ENCODE measurements at places on chromosomes 5 and 9.
A peak's percentile ranks its signal among the peaks of the same experiment; 100 is the strongest.

GRCh38 chr5:167796672-167797071 lies 494.8 kb upstream of the WWC1 start:
- no peak for DNase-seq

DNA sequence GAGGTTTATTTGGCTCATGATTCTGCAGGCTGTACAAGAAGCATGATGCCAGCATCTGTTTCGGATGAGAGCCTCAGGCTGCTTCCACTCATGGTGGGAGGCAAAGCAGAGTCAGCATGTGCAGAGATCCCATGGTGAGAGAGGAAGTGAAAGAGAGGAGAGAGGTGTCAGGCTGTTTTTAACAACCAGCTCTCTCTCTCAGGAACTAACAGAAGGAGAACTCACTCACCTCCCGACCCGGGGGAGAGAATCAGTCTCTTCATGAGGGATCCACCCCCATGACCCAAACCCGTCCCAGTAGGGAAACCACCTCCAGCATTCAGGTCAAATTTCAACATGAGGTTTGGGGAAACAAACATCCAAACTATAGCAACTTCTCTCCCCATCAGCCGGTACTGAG lies 187.7 kb downstream of the ENC1 start:
- no peak for DNase-seq

DNA sequence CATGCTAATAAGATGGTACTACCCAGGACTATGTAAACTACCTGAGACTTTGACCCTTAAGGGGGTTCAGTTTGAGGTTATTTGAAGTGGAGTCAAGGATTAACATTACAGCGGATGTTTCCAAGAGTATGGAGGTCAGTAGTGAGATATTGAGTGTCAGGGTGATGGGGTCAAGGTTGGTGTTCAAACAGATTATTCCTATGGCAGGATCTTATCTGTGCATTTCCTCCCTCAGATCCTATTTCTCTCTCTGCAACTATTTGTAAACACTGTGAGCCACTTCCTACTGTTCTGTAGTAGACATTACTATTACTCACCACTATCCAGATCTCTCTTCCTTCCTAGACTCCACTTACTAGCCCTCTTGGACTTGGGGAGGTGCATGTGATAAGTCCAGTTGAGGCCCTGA lies 54.0 kb upstream of the STOM start:
- no peak for DNase-seq

DNA sequence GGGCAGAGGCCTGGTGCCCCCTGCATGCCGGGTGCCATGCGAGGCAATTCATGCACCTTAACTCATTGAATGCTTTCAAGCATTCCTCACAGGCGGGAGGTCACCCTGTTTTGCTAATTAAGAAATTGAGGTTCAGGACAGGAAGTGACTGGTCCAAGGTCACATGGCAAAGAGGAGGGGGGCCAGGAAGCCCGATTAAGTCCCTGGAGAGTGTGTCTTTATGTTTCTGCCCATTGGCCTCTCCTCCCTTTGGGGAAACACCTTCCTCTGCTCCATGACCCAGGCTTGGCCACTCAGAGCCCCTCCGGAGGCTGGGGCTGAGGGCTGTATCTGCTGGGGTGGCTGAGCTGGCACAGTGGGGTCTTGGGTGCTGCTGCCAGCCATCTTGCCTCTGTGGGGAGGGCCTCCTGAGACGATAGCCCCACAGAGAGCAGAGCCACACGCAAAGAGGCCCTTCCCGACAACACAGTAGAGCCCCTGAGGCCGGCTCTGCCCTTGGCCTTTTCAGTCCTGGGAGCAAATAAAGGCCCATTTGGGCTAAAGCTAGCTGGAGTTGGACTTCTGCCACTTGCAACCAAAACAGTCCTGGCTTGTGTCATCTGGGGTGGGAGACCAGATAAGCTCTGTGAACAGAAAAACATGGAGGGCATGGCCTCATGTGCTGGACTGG lies 90.8 kb upstream of the NEURL1B start:
- no peak for DNase-seq

GRCh38 chr5:120405923-120406322 lies 58.2 kb upstream of the PRR16 start:
- no peak for DNase-seq

DNA sequence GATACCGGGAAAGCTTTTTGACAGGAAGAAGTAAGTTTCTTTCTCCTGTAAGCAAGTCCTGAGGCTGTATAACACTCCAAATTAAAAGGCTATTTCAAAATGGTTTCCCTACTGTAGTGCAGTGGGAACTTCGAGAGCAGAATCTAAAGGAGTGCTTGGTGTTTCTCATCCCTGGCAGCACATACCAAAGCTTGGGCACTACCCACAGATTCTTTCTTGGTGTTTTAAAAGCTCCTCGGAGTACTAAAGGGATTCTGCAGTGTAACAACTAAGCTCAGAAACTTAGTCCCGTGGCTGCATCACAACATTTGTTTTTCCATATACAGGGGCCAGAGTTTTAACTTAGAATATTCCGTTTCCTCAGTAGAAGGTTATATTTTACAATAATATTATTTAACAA lies 5.6 kb upstream of the APC start:
- DNase-seq, result no peak

GRCh38 chr5:81779125-81779915 lies 28.4 kb upstream of the SSBP2 start:
- peak; percentile 1 for DNase-seq

DNA sequence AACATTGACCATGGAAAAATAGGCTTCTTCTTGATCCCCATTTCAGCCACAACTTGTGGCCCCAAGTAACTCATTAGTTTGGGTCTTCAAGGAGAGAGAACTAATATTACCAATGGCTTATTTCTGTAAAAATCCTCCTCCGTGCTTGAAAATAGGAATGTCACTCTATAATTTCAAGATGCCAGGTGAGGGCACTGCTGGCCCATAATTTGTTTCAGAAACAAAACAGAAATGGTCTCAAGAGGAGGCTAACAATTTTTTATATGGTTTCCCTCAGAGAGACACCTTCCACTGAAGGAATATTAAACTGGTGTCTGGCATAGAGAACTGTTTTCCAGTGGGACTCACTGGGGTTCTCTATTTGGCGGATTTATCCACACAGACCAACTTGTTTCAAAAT lies 437.0 kb upstream of the TRPC7 start:
- no peak for DNase-seq

- no peak for DNase-seq
These were observed 18.5 kb downstream of the FOCAD start for GRCh38 chr9:20702570-20702969.

GRCh38 chr9:105930011-105930627 lies 235.8 kb downstream of the TMEM38B start:
- no peak for DNase-seq

- DNase-seq, result no peak
These were observed 44.5 kb upstream of the C5orf47 start for GRCh38 chr5:173944511-173944910.

DNA sequence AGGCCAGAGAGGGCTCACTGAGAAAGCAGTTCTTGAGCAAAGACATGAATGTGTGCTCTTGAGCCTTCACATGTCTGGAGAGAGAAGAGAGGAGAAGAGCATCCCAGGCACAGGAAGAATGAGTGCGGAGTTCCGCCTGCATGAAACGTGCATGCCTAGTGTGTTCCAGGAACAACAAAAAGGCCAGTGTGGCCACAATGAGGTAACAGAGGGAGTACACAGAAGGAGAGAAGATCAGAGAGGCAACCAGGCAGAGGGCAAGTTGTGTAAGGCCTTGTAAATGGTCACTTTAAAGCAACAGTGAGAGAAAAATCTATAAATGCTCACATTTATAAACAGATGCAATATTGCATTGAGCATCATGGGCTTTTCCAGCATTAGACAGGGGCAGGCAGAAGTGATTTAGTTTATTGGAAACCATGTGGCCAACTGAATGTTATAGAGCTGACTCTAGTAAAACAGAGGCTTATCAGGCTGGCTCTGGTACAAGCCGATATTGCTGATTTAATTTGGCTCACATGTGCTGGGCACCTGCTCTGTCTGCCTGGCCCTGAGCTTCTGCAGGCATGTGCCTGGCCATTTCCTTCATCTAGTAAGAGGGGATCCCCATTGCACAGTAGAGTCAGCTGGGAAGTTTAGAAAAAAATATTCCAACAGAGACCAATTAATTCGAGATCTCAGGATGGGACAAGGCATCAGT lies 185.3 kb downstream of the SAXO1 start:
- no peak for DNase-seq

DNA sequence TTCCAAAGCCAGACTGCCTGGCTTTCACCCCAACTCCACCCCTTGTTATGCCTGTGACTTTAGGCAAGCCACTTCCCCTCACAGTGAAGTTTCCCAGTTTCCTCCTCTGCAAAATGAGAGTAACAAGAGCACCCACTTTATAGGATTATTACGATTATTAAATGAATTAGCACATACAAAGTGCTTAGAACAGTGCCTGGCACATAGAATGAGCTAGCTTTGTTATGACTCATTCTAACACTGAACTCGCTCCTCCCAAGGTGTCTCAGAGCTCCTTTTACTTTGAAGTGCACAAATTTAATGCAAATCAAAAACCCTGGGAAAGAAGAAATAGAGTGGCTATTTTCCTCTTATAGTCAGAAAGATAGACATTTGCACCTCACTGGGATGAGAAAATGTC lies 34.3 kb downstream of the DNAH5 start:
- DNase-seq, result no peak

- DNase-seq, result no peak
These were observed 96.7 kb upstream of the PCA3 start for GRCh38 chr9:76667521-76667957.

DNA sequence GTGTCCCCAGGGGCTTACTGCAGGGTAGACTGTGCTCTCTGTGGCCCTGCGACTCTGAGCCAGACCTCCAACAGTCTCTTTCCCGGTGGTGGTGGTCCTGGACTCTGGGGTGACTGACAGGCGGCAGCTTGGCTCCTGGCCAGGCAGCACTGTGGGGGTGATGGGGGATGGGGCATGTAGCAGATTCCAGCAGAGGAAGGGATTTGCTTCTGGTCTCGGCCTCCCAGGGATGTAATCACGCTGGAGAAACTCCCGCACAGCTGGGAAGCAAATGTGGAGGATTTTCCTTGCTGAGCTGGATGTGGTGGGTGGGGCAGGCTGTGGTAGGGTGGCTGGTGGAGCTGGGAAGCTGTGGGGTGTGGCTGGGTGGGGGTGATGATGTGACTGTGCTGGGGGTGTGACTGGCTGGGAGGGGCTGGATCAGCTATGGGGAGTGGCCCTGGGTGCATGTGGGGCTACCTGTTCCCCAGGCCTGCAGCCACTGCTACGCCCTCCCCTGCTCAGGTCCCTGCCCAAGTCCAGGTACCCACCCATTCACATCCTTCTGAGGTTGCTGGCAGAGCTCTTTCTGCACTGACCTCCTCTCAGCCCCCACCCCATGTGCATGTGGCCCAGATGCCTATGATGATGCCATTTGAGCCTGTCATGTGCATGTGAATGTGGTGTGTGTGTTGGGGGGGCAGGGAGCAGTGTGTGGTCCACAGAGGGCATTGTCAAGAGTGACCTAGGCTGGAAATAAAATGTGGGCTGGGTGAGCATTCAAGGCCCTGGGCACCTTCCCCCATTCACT lies 3.8 kb downstream of the NDST1 start:
- DNase-seq, result no peak

GRCh38 chr5:158473016-158473635 lies 614.2 kb upstream of the CLINT1 start:
- DNase-seq, result no peak

DNA sequence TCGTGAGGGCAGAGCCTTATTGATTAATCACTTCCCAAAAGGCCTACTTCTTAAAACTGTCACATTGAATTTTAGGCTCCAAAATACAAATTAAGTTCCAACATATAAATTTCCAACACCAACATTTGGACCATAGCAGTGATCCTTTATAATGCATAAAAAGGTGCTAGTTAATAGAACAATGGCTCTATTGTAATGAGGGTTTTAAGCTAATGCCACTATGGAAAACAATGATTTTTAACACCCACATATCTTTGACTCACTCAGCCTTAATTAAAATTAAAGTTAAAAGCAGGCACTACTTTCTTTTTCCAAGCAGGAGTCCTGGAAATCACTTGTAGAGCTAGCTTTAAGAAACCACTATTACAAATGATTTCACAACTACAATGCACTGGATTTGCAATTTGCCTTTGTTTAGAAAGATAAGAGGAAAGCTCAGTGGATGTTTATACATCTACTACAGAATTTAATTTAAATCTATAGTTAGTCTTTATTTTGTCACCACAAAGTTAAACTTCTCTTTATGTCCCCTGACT lies 41.8 kb downstream of the DPYSL3 start:
- no peak for DNase-seq

DNA sequence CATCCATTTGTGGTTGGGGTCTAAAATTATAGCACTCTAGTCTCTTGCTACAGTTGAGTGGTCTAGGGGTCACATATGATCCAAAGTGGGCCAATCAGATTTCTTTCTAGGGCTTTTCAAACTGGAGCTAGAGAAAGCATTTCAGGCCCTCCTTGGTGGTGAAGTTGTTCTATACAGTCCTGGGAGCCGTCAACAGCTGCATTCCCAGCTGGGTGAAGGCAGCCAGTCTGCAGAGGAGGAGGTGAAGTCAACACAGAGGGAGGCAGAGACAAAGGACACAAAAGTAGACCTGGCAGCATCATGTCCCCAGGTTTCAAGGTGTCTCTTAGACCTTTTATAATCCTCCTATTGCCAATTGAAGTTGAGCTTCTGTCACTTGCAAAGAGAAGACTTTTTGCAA lies 518.2 kb downstream of the BNC2 start:
- no peak for DNase-seq

- no peak for DNase-seq
These were observed 12.6 kb upstream of the TNIP1 start for GRCh38 chr5:151093476-151093889.

DNA sequence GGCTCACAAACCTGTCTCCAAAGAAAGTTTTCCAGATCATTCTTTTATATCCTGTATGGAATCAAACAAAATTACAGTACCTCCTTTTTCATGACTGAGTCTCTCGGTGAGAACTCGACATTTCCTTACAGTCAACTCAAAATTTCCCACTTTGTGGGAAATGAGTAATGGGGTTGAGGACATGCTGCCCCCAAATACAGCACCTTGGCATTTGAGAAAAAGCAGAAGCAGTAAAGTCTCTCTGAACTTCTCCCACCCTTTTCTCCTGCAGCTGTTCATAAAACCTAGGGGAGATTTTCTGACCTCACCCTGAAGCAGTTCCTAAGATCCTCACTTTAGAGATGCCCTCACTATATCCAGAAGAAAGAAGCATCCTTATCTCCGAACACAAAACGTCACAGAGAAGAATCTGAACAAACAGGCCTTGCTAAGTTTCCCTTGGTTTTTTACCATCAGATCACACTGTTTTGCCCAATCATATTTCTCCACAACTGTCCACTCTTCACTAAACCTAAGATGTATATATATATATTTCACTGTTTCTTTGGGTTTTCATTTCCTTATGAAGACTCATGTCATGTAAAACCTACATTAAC lies 96.1 kb upstream of the APC start:
- DNase-seq, result no peak
